HTR-8/SVneo (cell line): ENCODE measurements at places on chromosomes 5 and 9.

- peak; percentile 83 for DNase-seq
These were observed 1.0 kb upstream of the MCC start for GRCh38 chr5:113489299-113489698.

DNA sequence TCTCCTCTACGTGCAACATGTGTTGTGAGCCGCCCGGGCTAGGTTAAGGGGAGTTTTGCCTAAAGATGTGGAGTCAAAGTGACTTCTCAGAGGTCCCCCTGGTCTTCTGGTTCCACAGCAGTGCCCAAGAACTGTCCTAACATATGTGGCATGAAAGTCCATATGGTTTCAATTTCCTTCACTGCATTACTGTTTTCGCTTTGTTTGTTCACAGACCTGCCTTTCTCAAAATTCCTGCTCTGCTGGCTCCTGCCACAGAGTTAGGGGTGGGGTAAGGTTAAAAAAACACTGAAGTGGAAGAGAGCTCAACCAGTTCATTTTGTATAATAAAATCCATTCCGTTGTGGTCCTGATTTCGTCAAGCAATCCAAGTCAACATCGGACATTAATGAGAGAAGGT is 289.4 kb downstream of the DMAC1 start:
- no peak for DNase-seq

DNA sequence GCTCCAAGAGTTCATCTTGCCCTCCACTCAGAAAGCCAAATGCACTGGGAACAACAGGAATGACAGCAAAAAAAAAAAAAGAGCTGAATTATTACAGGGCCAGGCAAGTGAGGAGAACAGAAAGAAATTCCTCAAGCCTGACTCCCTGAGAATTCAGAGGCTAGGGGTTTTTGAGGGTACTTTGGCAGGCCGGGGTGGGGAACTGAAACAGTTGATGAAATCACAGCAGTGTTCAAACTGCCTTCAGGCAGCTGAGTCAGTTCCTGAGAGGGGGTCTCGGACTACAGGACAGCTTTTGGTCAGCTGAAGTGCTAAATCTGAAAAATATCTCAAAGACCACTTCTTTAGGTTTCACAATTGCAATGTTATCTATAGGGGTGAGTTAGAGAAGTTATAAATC is 419.4 kb downstream of the SEMA5A start:
- DNase-seq: no peak

DNA sequence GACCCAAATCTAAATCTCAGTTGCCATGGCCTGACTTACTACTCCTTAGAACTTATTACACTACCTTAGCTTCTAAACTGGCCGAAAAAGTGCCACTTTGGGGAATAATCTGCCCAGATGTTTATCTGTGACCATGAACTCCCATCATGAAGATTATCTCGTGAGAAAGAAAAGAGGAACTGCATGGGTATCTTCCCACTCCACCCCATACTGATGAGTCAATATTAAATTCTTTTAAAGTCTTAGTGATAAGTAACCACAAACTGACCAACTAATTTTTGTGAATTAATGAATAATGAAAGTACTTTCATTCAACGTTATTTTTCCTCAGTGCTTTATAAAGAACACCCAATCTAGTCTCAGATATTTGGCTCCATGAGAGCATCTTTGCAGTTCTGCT is 493.5 kb downstream of the EBF1 start:
- no peak for DNase-seq

GRCh38 chr5:57577432-57578175 is 95.0 kb upstream of the ACTBL2 start:
- no peak for DNase-seq

- no peak for DNase-seq
These were observed 128.7 kb upstream of the SEMA6A start for GRCh38 chr5:116703328-116703727.

DNA sequence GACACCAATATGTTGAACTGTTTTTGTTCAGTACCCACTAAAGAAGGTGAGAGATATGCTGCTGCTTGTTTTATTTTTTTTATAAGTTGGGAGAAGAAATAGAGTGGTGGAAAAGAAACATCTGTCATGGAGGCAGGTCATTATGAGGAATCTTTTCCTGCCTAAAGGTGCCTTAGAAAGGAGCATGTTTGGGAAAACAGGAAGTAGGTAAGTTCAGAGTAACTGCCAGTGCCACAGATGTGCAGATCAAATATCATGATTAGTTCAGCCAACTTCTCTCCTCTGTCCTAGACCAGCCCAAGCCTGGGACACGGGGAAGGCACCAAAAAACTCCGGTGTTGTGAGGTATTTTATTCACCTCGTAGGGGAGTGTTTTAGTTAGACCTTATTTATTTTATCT is 144.2 kb downstream of the MAN2A1 start:
- DNase-seq: no peak

DNA sequence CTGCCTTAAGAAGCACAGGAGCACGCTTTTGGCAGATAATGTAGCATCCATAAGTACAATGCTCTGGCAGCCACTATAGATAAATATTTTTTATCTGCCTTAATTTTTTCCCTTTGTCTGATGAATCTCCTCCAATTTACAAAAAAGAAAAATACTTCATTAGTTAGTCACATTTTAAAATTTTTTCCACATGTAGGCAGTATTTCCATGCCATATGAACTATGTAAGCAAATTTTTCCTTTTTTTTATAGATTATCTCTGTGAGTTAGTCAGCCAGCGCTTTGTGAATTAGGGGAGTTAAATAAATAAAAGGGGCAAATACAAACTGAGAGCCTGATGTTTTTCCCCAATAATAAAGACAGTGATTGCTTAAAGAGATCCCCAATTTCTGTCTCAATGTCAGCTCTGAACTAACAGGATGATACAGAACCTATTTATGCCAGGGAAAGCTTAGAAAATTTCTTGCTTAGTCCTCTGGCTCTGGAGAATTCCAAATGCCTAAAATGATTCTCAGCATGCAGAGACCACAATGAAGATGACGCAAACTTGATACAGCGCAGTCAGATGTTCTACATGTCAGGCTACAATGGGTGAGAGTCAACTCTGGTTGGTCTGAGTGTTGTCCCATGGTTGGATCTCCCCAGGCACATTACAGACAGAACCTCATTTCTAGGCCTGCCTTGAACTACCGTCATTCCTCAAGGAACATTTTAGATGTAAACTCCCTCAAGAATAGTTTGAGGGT is 390.4 kb upstream of the CDH6 start:
- DNase-seq: no peak

GRCh38 chr5:157670662-157671591 is at the start of gene C5orf52:
C5orf52 (plus strand) TSS chr5:157671533; CDS start chr5:157671615, 82 bp downstream.
- DNase-seq: peak; percentile 43

DNA sequence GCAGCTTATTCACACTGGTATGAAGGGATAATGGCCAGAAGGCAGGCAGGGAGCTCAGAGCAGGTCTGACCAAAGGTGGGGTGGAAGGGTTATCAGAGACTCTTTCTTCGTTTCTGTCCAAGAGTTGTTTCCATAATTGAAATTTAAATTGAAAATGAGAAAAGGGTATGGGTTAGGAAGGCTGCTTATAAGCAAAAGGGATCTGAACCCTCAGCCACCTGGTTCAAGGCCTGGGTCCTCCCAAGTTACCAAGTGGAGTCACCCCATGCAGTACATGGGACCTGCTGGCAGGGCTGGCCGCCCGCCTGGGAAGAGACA is 17.8 kb downstream of the EEIG1 start:
- no peak for DNase-seq

GRCh38 chr9:801399-802071 is 40.0 kb upstream of the DMRT1 start:
- no peak for DNase-seq

DNA sequence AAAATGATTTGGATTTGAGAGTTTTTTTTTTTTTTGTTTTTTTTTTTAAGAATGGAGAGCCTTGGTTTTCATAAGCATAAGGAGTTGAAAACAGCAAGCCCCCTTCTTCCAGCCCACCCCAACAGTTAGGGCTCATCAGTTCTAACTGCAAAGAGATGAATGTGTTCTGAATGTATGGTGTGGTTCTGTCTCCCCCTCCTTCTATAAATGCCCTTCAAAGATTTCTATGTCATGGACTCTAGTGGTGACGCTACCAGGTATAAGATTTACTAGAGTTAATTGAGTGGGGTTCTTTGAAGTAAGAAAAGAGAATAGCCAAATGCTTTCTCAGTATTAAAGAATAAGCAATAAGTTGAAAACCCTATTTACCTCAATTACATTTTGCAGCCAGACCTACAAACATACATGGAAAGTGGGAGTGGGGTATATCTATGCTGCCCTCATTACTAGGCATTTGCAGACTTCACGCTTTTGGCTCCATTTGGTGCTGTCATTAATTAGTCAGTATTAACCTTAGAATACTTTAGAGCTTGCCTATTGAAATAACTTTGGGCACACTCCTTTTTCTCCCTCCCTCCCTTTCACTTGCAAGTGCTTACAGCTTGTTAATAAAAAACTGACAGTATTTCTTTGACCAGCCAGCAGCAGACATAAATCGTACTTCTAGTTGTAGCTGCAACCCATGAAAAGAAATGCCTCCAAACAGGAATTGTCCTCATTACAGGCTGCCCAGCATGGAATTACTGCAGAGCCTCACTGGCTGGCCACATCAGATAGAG is 667.2 kb upstream of the ZNF608 start:
- DNase-seq: no peak

DNA sequence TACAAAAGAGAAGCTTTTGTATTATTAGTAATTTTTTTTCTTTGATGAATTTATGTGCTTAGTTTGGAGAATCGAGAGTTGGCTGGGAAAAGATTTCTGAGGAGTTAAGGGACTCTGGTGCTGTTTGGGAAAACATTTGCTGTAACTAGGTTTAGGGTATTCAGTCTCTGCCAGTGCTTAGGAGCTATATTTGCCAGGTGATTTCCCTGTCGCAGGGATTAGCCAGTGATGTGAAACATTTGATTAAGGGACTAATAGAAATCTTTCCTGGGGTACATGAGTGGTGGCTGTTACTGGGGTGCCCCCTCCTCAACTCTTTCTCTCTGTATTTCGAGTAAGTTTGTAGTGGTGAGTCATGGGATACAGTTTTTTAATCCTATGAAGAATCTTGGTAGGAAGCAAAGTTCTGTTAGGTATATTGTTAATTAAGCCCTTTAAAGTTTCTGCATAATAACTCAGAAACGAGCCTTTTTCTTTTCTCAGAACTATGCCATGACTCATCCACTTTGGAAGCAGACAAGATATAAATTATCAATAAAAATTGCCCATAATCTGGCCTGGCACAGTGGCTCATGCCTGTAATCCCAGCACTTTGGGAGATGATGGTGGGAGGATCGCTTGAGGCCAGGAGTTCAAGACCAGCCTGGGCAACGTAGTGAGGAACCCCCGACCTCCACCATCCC is 18.6 kb downstream of the RGMB start:
- DNase-seq: no peak

DNA sequence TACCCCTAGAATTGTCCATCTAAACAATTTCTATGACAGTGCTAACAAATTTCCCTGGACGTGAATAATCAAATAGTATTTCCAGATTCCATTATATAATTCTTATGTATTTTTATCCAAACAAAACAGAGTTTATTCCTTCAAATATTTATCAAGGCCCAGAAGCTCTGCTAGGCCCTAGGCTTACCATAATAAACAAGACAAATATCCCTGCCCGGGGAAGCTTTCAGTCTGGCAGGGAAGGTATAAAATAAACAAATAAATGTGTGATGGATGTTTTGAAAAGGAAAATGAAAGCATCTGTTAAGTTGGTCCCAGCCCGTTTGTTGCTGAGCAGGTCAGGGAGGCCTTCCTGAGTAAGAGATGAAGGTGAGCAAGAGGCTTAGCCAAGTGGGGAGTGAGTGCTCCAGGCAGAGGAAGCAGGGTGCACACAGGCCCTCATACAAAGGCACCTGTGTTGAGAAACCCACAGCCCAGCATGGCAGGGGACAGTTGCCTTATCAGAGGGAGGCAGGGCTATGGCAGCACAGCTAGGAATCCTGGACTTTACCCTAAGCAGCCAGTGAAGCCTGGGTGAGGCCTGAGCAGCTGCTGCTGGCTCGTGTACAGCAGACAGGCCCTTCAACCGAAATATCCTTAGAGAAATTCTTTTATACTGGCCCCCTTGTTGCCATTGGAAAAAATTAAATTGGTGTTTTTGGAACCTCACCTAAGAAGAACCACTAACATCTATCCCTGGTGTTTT is 7.7 kb upstream of the SLC35D2 start:
- DNase-seq: no peak

DNA sequence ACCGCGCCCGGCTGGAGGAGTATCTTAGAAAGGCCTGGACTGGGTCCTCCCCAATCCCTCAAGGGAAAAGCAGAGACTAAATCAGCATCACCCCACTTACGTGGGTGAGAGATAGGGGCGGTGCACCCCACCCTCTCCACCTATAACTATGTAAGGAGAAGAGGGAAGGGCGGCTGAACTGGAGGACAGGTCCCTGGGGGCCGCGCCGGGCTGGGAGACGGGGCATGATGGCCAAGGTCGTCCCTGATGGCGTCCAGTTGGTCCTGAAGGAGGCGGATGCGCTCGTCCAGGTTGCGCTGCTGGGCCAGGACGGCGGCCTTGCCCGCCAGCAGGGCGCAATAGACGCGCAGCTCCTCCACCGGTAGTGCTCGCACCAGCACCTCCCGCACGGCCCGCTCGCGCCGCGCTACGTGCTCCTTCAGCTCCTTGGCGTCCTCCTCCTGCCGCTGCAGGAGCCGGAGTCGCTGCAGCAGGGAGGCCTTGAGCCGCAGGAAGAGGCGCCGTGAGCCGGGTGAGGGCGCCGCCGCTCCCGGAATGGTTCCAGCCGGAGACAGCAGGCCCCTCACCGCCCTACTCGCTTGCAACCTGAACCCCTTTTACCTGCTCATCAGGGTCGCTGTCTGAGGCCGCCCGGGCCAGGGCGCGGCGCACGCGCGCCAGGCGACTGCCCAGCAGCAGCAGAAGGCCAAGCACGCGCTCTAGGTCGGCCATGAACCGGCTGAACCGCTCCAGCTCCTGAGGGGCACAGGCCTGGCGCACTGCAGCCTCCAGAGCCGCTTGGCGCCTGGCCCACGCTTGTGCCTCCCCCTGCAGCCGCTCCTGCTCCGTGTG is 7.6 kb downstream of the SHROOM1 start:
- DNase-seq: no peak

DNA sequence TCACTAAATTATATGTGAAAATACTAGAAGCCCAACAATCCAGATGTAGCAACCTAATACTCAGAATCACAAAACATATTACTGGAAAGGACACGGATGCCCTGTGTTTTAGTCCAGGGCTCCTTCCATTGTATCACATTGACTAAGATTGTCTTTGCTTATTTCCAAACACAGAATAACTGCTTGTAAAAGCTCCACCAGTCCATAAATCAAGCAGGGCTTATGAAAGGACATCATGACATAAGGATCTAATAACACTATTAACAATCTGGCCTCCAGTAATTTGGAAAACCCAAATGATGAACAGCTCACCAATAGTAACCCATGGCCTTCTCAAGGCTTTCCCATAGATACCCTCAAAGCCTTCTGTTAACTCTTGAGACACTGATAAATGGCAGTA is 39.8 kb downstream of the WDR41 start:
- no peak for DNase-seq

GRCh38 chr9:8874482-8874881 is 1074.9 kb upstream of the DMAC1 start:
- no peak for DNase-seq

- no peak for DNase-seq
These were observed 80.2 kb upstream of the PANK3 start for GRCh38 chr5:168659286-168659847.

- DNase-seq: no peak
These were observed 2.6 kb downstream of the PTRH1 start for GRCh38 chr9:127712867-127713266.

- no peak for DNase-seq
These were observed 664.9 kb downstream of the TAF11L14 start for GRCh38 chr5:18299166-18299565.

- DNase-seq: no peak
These were observed 51.4 kb downstream of the ZNF354C start for GRCh38 chr5:179111267-179112207.

- no peak for DNase-seq
These were observed 148.4 kb downstream of the SIL1 start for GRCh38 chr5:139049780-139050179.

- DNase-seq: no peak
These were observed 19.0 kb upstream of the NR5A1 start for GRCh38 chr9:124526174-124526573.
